Activated CD4-positive, CD25-positive, alpha-beta regulatory T cell (primary cell): ENCODE measurements at places on chromosomes 5 and 9.

GRCh38 chr5:111597491-111597890 is 85.2 kb upstream of the STARD4 start:
- DNase-seq = no peak

- DNase-seq = no peak
These were observed 73.4 kb downstream of the NFIB start for GRCh38 chr9:14240537-14240936.

DNA sequence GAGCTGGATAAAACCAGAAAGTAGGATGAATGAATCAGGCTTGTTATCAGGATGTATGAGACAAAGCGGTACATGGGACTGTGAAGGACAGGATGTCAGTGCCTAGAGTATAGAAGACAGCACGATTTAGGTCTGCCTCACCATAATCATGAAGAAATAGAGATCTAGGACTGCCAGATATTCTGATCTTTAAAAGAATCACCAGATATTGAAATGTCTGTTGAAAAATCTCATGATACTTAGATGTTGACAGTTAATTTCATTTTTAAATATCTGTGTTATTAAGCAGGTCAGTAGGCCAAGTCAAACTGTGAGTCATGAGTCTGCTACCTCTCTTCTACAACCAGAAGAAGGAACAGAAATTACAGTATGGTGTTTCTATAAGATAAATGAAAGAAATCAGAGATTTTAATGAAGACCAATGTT is 65.0 kb downstream of the ST8SIA4 start:
- DNase-seq = no peak

GRCh38 chr5:167294882-167295680 is 996.4 kb upstream of the WWC1 start:
- no peak for DNase-seq

GRCh38 chr5:20017021-20017420 is 29.0 kb upstream of the CDH18 start:
- no peak for DNase-seq

DNA sequence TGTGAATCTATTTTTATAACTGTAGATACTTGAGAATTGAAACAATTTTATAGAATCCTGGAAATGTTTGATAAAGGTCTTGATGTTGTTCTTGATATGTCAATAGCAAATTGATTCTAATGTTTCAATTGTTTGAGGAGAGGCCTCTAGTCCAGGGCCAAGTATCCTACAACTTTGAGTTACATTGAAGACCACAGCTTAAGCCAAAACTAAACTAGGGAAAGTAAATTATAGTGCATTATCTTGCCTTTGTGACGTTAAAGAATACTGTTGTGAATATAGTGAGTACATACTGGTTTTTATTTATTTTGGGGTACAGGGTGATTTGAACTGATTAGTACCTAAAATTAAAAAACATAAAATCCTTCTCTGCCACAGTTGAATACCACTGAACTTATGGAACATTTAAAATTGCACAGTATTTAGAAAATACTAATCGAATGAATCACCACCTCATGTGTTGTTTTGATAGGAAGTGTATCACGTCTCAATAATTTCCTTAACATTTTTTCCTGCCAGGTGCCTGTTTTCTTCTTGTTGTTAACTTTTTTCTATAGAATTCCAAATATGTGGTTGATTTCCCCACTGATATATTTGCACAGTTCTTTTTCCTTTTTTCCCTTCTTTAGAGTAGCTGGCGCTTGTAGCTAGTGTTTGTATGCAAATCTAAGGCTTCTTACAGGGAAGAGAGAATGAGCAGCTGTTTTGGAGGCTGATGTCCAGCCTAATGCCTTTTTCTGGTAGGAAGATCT is 12.5 kb downstream of the ARHGEF28 start:
- DNase-seq = no peak

DNA sequence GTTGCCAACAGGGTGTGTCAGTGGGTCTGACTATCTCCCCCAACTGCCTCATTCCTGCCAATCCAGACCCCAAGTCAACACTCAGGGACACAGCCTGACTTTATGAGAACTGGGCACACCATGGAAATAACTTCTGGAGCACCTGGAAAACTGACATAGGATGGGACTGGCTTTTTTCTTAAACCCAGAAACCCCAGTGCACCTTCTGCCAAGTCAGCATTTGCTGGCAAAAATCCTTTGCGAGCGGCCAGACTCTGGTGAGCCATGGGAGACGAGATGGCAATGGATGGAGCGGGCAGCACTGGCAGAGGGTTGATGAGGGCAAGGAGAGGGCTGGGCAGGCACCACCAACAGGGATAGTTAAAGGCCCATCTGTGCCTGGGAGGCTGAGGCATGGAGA is 114.4 kb upstream of the OSMR start:
- no peak for DNase-seq

- DNase-seq = no peak
These were observed 669.2 kb downstream of the NR2F1-AS1 start for GRCh38 chr5:92911851-92912250.

DNA sequence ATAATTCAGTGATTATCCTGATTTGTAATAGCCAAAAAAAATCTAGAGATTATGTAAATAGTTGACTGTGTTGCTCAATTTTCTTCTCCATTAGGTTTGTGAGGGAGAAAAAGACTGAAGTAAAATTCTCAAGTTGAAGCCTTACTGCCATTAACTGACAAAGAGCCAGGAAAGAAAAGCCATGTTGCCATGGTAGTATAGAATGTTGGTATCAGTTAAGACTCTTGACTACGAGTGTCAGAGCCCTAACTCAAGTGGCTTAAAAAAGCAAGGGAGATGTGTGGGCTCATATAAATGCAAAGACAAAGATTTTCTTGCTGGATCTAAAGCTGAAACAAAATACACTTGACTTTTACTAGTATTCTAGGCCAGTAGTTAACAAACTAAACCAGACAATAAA is 571.7 kb downstream of the KCTD16 start:
- DNase-seq = no peak

DNA sequence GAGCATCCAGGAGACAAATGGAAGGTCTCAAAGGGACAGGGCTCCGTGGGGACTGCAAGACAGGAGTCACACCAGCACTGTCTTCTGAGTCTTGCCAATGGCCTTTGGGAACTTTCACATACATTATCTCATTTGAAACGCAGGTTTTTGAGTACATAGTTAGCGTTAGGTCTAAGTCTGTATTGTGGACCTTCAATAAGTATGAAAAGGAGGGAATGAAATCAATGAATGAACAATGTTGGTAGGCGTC is 442 bp upstream of the DCTN4 start:
- no peak for DNase-seq
